ENCODE measurements at places on chromosomes 13 and 19.
A peak's percentile ranks its signal among the peaks of the same experiment; 100 is the strongest.

DNA sequence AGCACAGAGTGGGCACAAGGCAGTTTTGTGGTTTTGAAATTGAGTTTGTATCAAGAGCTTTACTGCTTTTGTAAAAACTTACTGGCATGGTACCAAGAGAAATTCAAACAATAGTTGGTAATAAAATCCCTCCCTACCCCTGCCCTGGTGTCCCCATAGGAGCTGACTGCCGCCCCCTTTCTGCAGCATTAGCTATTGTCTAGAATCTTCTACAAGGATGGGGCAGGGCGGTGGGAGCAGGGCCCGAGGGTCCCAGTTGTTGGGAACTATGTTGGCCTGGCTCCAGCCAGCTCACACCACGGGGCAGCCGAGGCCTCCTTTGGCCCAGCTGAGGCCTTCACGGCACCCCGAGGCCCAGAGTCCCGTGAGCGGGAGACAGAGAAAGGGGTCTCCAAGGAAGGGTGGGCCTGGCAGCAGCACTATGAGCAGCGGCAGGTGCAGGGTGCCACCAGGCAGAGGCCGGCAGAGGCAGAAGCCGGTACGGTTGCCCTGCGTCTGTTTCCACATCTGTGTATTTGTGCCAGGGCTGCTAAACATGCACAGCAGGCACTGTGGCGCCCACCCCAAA lies 57.9 kb downstream of the KDM4B start:
- no peak overlapping the region for H3K27ac ChIP-seq
- peaks cover 7% of the 10 kb centered on the region for H3K36me3 ChIP-seq
- DNase-seq: no peak
- no peaks in the 10 kb centered on the region for H3K27me3 ChIP-seq
- H3K4me3 ChIP-seq: no peak overlapping the region
- H3K4me1 ChIP-seq: no peaks in the 10 kb centered on the region

GRCh38 chr13:91136806-91137205 lies 210.7 kb upstream of the MIR17HG start:
- H3K4me1 ChIP-seq: peaks cover 28% of the 10 kb centered on the region
- no peak for DNase-seq
- no peak overlapping the region for H3K4me3 ChIP-seq
- H3K27me3 ChIP-seq: no peaks in the 10 kb centered on the region
- H3K27ac ChIP-seq: no peak overlapping the region

GRCh38 chr13:48976576-48977285 lies 1.0 kb downstream of the FNDC3A start:
- no peak for DNase-seq
- peaks cover 5% of the 10 kb centered on the region for H3K36me3 ChIP-seq
- peaks cover 39% of the 10 kb centered on the region for H3K4me1 ChIP-seq
- peaks cover 7% of the 10 kb centered on the region for H3K27me3 ChIP-seq
- peak overlapping the region; percentile 97 for H3K27ac ChIP-seq

- peak overlapping the region; percentile 74 for H3K4me3 ChIP-seq
- no peak for DNase-seq
- peaks cover 40% of the 10 kb centered on the region for H3K27me3 ChIP-seq
- H3K36me3 ChIP-seq: no peaks in the 10 kb centered on the region
These were observed 524 bp downstream of the RUBCNL start for GRCh38 chr13:46386392-46387063.

DNA sequence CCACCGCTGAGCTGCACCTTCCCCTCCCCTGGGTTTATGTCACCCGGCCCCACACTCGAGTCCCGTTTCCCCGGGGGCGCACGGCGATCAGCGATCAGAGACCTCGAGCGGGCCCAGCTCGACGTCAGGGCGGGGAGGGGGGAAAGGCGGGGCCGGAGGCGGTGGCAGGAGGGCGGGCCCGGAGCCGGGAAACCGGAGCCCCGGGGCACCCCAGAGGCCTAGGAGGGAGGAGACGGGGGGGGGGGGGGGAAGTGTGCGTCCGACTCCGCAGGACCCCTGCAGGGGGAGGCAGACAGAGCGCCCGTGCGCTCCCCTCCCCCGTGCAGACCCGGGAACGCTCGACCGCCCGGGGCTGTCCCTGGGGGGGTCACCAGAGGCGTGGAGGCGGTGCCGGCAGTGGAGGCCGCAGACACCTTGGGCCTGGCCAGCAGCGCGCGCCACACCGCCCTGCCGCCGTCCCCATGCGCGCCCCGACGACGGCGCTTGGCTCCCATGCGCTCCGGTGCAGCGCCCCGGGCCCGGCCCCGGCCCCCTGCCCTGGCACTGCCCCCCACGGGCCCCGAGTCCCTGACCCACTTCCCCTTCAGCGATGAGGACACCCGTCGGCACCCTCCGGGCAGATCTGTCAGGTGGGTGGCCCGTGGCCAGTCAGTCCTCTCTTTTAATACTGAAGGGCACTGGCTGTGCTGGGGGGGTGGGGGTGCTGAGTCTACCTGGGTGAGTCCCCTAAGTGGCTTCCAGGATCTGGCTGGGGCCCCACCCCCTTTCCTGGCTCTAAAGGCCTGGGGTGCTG lies 11.8 kb downstream of the PDE4A start:
- peaks cover 11% of the 10 kb centered on the region for H3K4me1 ChIP-seq
- peaks cover 67% of the 10 kb centered on the region for H3K27me3 ChIP-seq
- peak overlapping the region; percentile 62 for H3K4me3 ChIP-seq
- H3K27ac ChIP-seq: no peak overlapping the region

GRCh38 chr13:32150239-32150638 lies 118.7 kb downstream of the FRY start:
- no peak for DNase-seq
- peaks cover 27% of the 10 kb centered on the region for H3K4me1 ChIP-seq
- no peak overlapping the region for H3K4me3 ChIP-seq
